ENCODE measurements at places on chromosomes 6 and 20.

- DNase-seq, result no peak
Measured at GRCh38 chr6:158611541-158612370, 32.8 kb downstream of the DYNLT1 start.

GRCh38 chr6:93329301-93330000 lies 89.9 kb downstream of the EPHA7 start:
- no peak for DNase-seq

- no peak for DNase-seq
Measured at GRCh38 chr6:55974688-55975087, 99.3 kb upstream of the BMP5 start.

DNA sequence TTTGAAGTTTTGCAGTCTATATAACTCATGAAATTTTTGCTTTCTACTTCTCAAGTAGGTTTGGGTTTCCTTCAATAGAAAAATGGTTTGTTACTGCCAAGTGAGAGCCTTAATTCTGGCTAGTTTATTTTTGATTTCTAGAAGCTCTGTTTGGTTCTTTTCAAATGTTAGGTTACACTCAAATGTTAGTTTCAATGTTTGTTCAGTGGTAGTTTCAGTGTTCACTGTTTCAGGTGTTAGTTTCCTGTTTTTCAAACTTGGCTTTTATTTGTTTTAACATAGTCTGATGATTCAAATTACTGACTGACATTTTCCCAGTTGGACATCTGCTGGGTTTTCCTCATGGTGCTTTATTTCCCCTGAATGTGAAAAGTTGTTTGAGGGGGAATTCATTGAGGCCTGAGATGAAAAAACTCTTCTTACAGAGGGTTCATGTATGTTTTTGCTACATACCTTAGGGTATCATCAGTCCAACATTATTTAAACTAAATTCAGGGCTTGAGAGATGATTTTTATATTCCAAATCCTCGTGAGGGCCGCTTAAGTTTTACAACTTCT lies 189.0 kb downstream of the JARID2 start:
- no peak for DNase-seq
